ENCODE measurements at places on chromosomes 4 and X. TPM values are rescaled to one million over a fixed set of nuclear protein-coding genes. Genes with fewer than 3 reads are reported as not detected.
A peak's percentile ranks its signal among the peaks of the same experiment; 100 is the strongest.

DNA sequence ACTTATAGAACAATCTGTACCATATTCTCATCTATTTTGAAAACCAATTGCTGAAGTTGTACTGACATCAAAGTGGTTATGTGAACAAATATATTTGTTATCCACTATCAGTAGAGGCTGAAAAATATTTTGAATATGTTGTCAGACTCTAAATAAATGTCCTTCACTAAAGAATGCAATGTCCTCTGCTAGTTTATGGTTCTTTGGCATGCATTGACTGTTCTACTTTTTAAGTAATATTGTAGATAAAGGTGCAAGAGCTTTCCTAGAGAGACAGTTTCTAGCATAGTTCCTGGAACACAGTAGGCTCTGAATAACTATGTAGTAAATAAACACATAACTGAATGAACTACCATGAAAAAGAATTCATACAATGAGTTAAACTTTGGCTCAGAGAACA is 18.2 kb upstream of the COX7B2 start:
- no peaks in the 10 kb centered on the region for H3K4me1 ChIP-seq
- DNase-seq, result no peak
- H3K27ac ChIP-seq, result no peak overlapping the region
- H3K36me3 ChIP-seq, result no peaks in the 10 kb centered on the region
- H3K27me3 ChIP-seq, result no peaks in the 10 kb centered on the region
- no peak overlapping the region for H3K4me3 ChIP-seq

DNA sequence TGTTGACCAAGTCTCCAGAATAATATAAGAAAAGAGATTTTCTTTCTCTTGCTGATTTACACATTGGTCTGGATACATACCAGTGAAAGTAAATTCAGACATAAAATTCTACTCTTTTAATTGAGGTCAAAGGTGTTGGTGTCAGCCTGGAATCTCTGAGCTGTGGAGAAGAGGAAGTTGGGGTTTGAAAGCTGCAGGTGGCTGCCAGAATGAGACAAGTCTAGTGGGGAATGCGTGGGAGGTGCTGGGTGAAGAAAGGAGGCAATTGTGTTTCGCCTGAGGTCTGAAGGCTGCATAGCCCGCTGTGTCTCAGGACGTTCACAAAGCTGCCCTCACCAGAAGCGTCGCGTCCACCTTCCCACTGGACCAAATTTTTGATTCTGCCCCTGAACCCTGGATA is 31.2 kb downstream of the PHEX start:
- H3K36me3 ChIP-seq, result no peaks in the 10 kb centered on the region
- DNase-seq, result peak; percentile 11
- H3K27ac ChIP-seq, result no peak overlapping the region
- no peak overlapping the region for H3K4me3 ChIP-seq
- H3K27me3 ChIP-seq, result peaks cover 4% of the 10 kb centered on the region

DNA sequence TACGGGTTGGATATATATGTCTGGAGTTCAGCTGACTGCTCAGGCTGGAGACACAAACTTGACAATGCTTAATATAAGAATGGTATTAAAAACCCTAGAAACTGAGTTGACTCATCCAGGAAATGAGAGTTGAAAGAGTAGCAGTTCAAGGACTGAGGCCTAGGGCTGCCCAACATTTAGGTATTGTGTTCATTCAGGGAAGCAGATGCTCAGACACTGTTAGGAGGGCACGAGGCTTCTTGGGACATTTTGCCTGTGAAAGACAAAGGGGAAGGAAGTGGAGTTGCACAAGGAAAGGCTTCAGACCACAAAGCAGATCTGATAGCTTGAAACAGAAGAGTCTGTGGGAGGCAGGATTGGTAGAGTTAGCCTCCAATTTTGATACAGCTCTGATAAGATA is 52.0 kb upstream of the HS3ST1 start:
- no peak overlapping the region for H3K27ac ChIP-seq
- H3K27me3 ChIP-seq, result no peaks in the 10 kb centered on the region
- no peaks in the 10 kb centered on the region for H3K36me3 ChIP-seq
- H3K4me3 ChIP-seq, result no peak overlapping the region
- no peaks in the 10 kb centered on the region for H3K4me1 ChIP-seq

GRCh38 chr4:931194-931959 is 739 bp downstream of the GAK start:
- H3K27ac ChIP-seq, result peak overlapping the region; percentile 98
- H3K4me1 ChIP-seq, result peaks cover 43% of the 10 kb centered on the region
- H3K4me3 ChIP-seq, result peak overlapping the region; percentile 92
- no peaks in the 10 kb centered on the region for H3K27me3 ChIP-seq
- H3K36me3 ChIP-seq, result peaks cover 3% of the 10 kb centered on the region

- no peak for DNase-seq
- H3K27me3 ChIP-seq, result no peaks in the 10 kb centered on the region
- no peak overlapping the region for H3K27ac ChIP-seq
- H3K36me3 ChIP-seq, result no peaks in the 10 kb centered on the region
- peaks cover 9% of the 10 kb centered on the region for H3K4me1 ChIP-seq
Observed at GRCh38 chr4:150072906-150073714, 5.1 kb upstream of the DCLK2 start.

DNA sequence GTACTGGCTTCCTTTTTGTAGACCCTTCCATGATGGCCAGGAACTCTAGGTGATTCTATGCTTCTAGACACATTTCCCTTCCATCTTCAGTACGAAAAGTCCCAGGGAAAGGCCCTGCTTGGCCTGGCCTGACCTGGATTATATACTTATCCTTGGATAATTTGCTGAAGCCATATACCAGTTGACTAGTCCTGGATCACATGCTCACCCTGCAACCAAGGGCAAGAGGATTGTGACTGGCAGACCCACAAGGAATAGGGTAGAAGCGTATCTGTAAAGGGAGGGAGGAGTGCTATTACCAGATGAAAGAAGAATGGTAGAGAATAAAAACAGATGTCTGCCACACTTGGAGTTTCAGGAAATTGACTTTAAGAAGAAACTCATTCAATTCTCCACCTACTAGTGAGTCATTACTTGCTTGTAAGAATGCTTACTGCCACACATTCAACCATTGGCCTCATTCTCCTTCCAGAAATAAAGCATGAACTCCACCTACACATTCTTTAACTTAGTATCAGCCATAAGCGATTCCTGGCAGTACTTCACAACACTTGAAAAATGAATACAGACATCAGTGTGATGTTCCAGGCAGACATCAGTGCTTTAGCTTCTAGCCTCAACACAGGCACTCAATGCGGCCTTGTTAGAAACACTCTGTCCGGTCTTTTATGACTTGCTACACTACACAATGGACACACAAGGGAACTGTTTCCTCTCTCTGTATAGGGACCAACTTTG is 141.8 kb downstream of the CBR4 start:
- DNase-seq, result no peak
- H3K36me3 ChIP-seq, result no peaks in the 10 kb centered on the region
- no peak overlapping the region for H3K4me3 ChIP-seq
- peak overlapping the region; percentile 6 for H3K27ac ChIP-seq
- peaks cover 5% of the 10 kb centered on the region for H3K4me1 ChIP-seq
- H3K27me3 ChIP-seq, result no peaks in the 10 kb centered on the region

GRCh38 chr4:22485737-22486136 is 30.1 kb downstream of the ADGRA3 start:
- peaks cover 35% of the 10 kb centered on the region for H3K4me1 ChIP-seq
- H3K27me3 ChIP-seq, result no peaks in the 10 kb centered on the region
- no peak overlapping the region for H3K4me3 ChIP-seq
- H3K36me3 ChIP-seq, result no peaks in the 10 kb centered on the region
- no peak overlapping the region for H3K27ac ChIP-seq

DNA sequence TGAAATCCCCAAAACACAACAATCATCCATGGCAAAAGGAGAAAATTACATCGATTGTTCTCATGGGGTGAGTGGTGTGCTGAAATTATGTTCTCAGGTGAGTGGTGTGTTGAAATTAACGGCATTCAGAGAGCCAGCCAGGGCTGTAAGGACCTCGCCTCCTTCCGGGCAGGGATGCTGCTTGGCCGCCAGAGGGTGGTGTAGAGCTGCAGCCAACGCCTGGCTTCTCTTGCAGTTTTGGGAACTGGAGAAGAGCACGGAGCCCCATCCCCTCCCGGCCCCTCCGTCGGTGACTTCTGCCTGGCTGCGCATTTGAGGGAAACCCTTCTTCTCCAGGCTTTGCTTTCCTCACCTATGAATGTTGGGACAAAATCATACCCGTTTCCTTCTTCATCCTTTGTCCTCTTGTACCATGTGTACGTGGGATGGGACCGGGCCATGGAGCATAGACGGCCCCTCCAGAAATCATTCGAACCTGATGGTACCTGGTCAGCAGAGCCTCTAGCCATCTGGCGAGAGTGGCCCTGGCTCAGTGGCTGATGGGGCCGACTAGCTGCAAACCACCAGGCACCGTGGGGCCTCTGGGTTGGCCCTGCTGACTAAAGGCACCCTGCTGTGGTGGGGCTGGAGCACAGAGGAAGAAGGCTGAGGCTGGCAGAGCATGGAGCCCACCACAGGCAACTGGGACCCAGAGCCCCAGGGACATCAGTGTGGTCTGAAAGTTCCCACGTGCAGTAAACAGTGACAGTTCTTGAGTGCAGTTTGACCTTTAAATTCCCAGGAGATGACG is 28.4 kb downstream of the TRMT44 start:
- DNase-seq, result peak; percentile 64
- no peaks in the 10 kb centered on the region for H3K27me3 ChIP-seq
- H3K4me1 ChIP-seq, result peaks cover 14% of the 10 kb centered on the region
- peaks cover 76% of the 10 kb centered on the region for H3K36me3 ChIP-seq
- no peak overlapping the region for H3K27ac ChIP-seq

- no peak for DNase-seq
- no peaks in the 10 kb centered on the region for H3K36me3 ChIP-seq
- no peaks in the 10 kb centered on the region for H3K27me3 ChIP-seq
- no peak overlapping the region for H3K27ac ChIP-seq
- H3K4me3 ChIP-seq, result no peak overlapping the region
Observed at GRCh38 chr4:158941321-158941720, 161.6 kb upstream of the RAPGEF2 start.

- no peaks in the 10 kb centered on the region for H3K27me3 ChIP-seq
- no peaks in the 10 kb centered on the region for H3K4me1 ChIP-seq
- no peak for DNase-seq
- no peak overlapping the region for H3K27ac ChIP-seq
- H3K36me3 ChIP-seq, result no peaks in the 10 kb centered on the region
Observed at GRCh38 chrX:39550795-39551361, 546.9 kb downstream of the BCOR start.

GRCh38 chr4:150229520-150229919 is 151.3 kb downstream of the DCLK2 start:
- H3K27me3 ChIP-seq, result no peaks in the 10 kb centered on the region
- no peak overlapping the region for H3K27ac ChIP-seq
- no peak overlapping the region for H3K4me3 ChIP-seq
- H3K36me3 ChIP-seq, result no peaks in the 10 kb centered on the region

The RAB33A gene
- not detected for total RNA-seq

The PRKG2 gene
- total RNA-seq, result not detected

DNA sequence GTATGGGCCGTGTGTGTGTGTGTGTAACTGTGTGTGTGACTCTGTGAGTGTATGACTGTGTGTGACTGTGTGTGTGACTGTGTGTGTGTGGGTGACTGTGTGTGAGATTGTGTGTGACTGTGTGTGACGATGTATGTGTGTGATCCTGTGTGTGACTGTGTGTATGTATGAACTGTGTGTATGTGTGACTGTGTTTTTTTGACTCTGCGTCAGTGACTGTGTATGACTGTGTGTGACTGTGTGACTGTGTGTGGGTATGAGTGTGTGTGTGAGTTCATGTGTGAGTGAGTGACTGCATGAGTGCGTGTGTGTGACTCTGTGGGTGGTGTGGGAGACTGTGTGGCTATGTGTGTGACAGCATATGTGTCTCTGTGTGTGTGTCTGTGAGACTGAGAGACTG is 81.8 kb downstream of the ZNF718 start:
- H3K4me3 ChIP-seq, result no peak overlapping the region
- no peaks in the 10 kb centered on the region for H3K27me3 ChIP-seq
- no peaks in the 10 kb centered on the region for H3K4me1 ChIP-seq

- no peaks in the 10 kb centered on the region for H3K27me3 ChIP-seq
- H3K27ac ChIP-seq, result no peak overlapping the region
- H3K4me3 ChIP-seq, result no peak overlapping the region
Observed at GRCh38 chr4:55910140-55910539, 38.6 kb upstream of the CEP135 start.

GRCh38 chrX:39289827-39290226 is 488.6 kb downstream of the MID1IP1 start:
- H3K27ac ChIP-seq, result no peak overlapping the region
- H3K4me1 ChIP-seq, result no peaks in the 10 kb centered on the region
- H3K36me3 ChIP-seq, result no peaks in the 10 kb centered on the region
- no peak overlapping the region for H3K4me3 ChIP-seq
- no peaks in the 10 kb centered on the region for H3K27me3 ChIP-seq

GRCh38 chrX:110920991-110921390 is 125.4 kb upstream of the CHRDL1 start:
- no peak overlapping the region for H3K27ac ChIP-seq
- H3K36me3 ChIP-seq, result no peaks in the 10 kb centered on the region
- no peaks in the 10 kb centered on the region for H3K4me1 ChIP-seq
- no peak overlapping the region for H3K4me3 ChIP-seq
- H3K27me3 ChIP-seq, result no peaks in the 10 kb centered on the region

DNA sequence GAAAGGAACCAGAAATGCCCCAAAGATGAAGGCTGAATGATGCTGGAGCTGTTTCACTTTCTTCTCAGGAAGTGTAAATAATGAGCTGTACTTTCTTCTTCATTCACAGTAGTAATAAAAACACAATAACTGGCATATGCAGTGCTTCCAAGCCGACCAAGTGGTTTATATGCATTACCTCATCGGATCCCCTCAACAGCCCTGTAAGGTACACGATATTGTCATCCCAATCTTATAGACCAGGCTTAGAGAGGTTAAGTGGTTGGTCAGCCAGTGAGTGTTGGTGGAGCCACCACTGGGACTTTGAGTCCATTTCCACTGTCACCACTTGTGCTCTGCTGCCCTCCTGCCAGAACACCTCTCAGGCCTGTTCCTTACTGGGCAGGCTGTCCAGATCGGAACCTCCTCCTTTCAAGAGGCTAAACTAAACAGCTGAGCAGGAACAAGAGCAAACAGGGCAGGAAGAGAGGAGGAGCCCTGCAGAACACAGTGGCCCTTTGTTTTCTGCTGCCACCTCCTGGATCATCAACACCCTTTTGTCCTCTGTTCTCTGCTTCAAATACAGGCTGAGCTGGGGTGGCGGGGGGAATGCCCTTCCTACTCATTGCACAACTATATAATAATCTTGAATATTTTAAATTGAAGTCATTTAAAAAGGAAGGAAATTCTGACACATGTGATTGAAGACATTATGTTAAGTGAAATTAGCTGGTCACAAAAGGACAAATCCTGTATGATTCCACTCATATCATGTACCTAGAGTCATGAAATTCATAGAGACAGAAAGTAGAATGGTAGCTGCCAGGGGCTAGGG is 112.5 kb upstream of the ATP6AP2 start:
- H3K27me3 ChIP-seq, result peaks cover 3% of the 10 kb centered on the region
- H3K4me3 ChIP-seq, result no peak overlapping the region
- peaks cover 9% of the 10 kb centered on the region for H3K4me1 ChIP-seq

DNA sequence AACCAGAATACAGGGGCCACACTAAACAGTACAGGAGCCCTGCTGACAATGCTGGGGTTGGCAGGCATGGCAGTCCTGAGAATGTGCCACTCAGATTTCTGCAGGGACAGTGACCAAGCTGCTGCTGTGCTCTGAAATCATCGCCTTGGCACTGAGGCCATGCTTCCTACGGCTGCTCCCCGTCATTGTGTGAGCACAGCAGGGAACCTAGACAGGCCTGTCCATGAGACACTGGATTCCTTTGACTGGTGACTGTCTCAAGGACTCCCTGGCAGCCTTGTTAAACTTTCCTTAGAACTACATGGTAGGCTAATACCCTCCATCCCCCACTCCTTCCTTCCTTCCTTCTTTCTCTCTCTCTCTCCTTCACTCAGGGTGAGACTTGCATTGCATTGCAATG is 111.4 kb downstream of the LUZP4 start:
- H3K4me1 ChIP-seq, result no peaks in the 10 kb centered on the region
- no peak overlapping the region for H3K4me3 ChIP-seq
- H3K36me3 ChIP-seq, result no peaks in the 10 kb centered on the region
- no peak for DNase-seq
